Endothelial cell (in vitro differentiated cells): ENCODE measurements at places on chromosomes 12 and 14. TPM values are rescaled to one million over a fixed set of nuclear protein-coding genes. Genes with fewer than 3 reads are reported as not detected.
A peak's percentile ranks its signal among the peaks of the same experiment; 100 is the strongest.

DNA sequence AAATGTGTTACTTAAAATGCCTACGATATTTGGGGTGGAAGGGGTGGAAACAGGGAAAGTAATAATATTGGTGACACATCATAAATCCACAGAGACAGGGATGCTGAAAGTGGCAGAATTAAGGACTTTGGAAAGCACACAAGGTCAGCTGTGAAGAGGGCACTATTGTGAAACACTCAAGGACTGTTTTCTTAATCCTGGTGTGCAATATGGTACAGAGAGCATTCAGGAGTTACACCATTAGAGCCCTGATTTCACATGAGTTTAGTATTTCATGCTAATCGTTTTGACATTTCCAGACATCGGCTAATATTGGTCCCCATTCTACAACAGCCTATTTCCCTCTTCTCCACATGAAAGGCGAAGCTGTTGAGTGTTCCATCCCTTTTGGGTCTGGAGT, 219.2 kb downstream of the MSRB3 start:
- no peak for DNase-seq

DNA sequence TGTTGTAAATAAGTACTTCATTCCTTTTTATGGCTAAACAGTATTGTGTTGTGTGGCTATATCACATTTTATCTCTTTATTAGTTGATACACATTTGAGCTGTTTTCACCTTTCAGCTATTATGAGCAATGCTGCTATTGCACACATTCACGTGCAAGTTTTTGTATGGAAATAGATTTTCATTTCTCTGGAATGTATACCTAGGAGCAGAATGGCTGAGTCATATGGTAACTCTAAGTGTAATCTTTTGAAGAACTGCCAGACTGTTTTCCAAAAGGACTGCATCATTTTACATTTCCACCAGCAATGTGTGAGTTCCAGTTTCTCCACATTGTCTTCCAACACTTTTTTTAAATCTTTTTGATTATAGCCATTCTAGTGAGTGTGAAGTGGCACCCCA, 134.0 kb downstream of the SRGAP1 start:
- no peak for DNase-seq

- DNase-seq = peak; percentile 23
Measured at GRCh38 chr12:122422730-122423257, 325 bp upstream of the CLIP1 start.

- DNase-seq = no peak
Measured at GRCh38 chr14:95677179-95677835, 8.9 kb upstream of the TCL1B start.

- no peak for DNase-seq
Measured at GRCh38 chr14:81432219-81432661, 32.1 kb upstream of the STON2 start.

GRCh38 chr12:4214877-4215228, 58.7 kb upstream of the CCND2 start:
- no peak for DNase-seq

DNA sequence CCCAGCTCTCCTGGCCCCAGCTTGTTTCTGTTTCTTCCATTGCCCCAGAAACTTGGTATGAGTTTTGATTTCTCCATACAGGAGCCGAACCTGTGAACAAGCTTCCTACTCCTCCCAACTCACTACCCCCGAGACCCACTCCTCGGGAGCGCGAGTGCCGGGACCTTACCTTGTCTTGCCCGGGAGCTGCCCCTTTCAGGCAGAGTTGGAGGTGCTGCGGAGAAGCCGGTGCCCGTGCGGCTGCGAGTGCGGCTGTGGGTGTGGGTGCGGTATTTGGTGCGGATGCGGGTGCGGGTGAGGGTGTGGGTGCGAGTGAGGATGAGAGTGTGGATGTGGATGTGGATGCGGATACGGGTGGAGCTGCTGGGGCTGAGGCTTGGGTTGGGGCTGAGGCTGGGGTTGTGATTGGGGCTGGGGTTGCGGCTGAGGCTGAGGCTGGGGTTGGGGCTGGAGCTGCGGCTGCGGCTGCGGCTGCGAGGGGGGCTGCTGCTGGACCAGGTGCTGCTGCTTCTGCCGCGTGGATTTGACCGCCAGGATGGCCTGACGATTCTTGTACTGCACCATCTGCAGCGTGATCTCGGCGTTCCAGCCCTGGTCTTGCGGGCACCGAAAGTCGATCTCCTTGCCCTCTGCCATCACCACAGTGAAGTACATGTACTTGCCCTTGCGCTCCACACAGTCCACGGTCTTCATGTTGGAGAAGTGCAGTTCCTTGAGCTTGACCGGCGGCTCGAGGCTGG, 1.1 kb downstream of the PHLDA1 start:
- DNase-seq = peak; percentile 36

DNA sequence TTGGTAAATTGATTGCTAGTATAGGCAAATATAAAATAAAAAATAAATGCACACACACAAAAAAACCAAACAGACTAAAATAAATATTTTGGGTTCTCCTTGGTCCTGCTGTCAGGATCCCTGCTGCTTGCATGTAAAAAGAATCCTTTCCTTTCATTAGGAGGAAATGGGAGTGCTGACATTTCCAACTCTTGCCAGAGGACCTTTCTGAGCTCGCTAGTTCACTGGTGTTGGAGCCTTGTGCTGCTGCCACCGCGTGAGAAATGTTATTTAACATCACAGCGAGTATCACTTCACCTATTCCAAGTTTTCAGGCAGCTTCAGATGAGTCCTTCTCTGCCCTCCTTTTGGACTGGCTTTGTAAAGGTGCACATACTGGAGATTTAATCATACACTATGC, 358.9 kb downstream of the NPAS3 start:
- no peak for DNase-seq

DNA sequence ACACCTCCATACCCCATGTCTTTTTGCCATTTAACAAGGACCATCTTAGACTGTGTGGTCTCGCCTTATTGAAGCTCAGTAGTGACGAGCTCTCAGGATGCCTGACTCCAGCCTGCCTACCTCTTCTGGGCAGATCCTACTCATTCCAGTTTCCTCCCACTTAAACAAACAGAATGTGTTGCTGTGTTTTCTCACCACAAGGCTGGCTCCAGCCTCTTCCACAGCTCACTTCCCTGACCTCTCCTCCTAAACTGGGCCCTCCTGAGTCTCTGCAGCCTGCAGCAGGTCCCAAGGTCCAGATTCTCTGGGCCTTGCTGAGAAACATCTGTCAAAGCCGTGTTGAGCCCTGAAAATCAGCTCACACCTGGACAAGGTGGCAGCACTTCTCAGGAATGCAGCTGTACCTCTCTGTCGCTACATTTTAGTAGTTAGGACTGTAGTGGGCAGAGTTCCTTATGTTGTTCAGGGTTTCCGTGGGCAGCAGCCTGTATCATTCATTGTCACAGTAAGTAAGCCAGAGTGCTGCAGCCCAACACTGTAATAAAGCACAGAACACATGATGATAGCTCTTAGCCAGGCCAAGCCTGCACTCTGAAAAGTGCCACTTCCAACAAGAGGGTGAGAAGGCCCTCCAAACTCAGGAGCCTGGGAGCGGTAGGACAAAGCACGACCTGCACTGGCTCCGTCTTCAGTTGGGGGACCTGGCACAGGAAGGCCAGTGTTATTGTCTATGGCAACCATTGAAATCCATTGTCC, 68.5 kb downstream of the NKX2-1 start:
- DNase-seq = no peak

DNA sequence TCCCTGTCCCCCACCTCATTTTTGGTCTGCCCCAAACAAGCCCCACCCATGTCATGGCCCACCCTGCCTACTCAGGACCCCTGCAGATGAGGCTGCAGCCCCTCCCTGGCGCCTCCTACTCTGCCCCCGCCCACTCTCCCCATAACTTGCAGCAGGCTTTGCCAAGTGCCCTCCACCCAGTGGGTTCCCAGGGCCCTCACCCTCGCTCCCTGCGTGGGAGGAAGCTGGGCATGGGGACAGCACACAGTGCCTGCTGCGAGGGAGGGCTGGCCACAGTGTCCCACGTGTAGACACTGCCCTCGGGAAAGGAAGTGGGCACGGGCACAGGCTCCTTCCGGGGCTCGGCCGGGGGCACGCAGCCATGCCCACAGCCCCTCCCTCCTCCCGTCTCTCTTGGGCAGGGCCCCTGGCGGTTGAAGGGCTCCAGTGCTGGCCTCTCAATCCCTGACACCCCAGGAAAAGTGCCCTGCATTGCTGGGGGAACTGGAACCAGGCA, 9.4 kb downstream of the AKT1 start:
- no peak for DNase-seq

DNA sequence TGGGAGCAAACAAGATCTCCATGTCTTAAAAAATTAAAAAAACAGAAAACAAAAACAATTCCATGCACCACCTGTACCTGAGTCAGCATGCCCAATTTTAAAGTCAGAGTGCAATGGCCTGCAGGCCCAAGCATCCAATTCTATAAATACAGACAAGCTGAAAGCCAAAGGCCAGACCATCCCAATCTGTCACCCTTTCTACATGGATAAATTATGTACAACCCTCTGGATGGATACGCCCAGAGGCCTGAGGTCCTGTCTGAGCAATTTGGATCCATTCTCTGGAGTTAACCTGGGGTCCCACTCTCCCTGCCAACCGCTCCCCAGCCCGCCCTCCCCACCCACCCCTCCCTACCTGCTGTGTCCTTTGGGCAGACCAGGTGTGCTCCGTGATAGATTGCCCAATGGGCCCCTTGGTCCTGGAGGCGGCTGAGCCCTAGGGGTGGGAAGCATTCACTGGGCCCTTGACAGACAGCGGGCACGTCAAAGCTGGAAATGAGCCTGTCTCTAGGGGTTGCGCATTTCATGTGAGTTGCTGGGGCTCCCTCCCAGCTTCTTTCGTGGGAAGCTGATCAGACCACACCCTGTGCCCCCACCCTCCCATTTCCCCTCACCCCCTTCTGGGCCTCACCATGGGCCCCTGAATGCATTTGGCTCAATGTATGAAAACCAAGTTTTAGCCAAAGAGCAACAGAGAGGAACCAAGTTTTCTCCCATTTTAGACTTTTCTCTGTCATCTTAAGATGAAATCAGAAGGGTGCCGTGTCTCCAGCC, 171.3 kb downstream of the BCL11B start:
- DNase-seq = no peak

DNA sequence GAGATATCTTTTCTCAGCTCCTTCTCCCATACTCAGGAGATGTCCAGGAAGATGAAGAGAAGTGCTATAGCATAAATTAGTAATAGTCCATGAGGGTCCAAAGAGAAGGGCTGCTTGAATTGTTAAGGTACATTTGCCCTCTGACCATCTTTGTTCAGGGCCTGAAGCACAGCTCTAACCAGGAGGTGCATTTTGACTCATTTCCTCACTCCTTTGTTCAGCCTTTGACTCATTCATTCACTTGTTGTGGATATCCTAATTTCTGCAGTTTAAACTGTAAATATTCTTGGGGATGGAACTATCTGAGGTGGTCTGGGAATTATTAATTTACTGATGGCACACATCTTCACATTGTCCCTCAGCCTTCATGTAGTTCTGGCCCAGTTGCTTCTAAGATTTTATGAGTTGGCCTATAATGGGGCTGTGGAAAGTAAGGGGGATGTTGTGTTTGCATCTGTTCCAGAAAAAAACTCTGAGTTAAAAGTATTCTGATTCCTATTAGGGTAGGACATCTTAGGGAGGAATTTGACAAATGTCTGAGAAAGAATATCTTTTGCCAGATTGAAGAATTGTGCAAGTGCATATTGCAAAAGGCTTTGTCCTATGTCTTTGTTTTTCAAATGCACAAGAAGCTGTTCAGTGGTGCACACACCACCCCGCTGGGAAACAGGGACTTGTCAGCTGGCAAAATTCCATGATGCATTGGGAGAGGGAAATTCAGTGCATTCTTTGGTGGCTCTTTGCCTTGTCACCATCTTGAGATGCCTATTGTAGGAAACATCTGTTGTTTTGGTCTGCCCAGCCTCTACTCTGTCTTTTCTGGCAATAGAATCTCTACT, 22.1 kb downstream of the SMOC1 start:
- DNase-seq = no peak

DNA sequence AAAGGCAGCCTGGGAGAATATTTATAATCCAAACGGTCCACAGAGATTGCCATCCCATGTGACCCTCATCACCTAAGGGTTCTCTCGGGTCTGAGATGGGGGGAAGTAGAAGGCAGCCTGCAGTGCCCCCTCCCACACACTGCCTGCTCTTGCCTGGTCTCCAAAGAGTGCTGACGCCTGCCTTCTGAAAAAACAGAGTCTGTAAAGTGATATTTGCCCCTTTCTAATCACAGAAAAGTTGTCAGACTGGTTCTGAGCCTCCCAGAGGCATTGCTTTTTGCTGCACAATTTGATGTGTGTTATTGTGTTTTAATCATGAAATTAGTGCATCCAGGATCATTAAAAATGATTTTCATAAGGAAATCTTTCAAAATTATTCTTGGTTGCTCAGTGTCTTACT, 59.2 kb downstream of the TMEM30B start:
- DNase-seq = no peak

DNA sequence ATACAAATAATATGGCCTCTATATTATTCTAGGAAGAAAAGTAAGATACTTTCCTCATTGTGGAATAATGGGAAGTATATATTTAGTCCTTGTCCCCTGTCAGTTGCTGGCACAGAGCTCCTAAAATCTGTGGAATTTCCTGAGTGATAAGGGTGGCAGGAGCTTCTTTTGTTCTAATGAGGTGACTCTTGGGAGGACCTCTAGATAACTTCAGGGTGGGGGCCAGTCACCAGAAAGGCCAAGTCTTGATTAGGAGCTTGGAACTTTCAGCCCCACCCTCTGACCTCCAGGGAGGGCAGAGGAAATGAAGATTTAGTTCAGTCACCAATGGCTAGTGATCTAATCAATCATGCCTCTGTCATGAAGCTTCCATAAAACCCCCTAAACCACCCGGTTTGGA, 179.9 kb upstream of the PRICKLE1 start:
- no peak for DNase-seq

- DNase-seq = no peak
Measured at GRCh38 chr14:64826333-64826732, 53.4 kb downstream of the SPTB start.

DNA sequence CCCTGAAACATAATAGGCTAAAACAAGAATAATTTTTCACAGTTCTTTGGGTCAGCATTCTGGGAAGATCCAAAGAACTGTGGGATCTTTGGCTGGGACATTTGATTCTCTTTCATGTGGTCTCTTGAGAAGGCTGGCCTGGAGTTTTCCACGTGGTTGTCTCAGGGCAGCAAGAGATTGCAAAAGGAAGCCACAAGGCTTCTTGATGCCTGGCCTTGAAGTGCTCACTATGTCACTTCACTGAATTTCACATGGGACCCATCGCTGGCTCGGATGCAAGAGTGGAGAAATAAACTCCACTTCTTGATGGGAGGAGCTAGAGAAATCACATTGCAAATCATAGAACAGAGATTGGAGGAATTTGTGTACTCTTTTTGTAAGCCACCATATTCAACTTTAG, 343.4 kb downstream of the MED13L start:
- no peak for DNase-seq

GALNT8 gene
- total RNA-seq = 31.6 TPM

FOXA1 gene
- total RNA-seq = 5.2 TPM

HOTAIR gene
- total RNA-seq = 1.4 TPM

KRT77 gene
- total RNA-seq = not detected

ATF7 gene
- 63.3 TPM for total RNA-seq

FAIM2 gene
- not detected for total RNA-seq

DDX23 gene
- 96.2 TPM for total RNA-seq

CATSPERB gene
- not detected for total RNA-seq

PZP gene
- 2.2 TPM for total RNA-seq

MLEC gene
- 124 TPM for total RNA-seq
